Activated T-cell treated with anti-CD3 and anti-CD28 coated beads for 4 hours (primary cell): ENCODE measurements at places on chromosomes 6 and 20.

DNA sequence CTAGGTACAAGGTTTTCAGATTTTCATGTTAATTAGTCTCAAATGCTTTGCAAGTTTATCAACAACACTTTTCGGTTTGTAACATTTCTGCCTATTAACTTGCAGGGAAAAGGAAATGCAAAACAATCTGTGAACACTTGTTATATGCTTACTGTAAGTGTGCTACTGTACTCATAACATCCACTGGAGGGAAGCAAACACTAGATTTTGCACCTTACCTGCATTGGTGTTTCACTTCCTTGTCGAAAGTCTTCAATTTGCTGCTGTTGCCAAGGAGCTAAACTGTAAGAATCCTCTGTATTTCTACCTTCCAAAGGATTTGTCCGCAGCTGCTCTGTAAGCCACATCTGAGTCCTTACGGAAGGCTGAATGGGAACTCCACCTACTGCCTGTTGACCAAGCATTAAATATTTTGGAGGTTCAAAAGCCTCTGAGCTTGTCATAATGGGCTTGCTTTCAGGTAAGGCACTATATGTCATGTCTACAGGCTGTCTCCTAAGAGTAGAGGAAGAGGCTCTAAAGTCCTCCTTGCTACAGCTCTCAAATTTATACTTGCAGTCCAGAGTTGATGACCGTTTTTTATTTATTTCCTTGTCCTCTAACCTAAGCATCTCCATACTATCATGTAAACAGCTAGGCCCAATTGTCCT lies 17.3 kb downstream of the PLN start:
- DNase-seq: no peak

- no peak for DNase-seq
Observed at GRCh38 chr20:62770916-62771315, 25.4 kb upstream of the MRGBP start.

DNA sequence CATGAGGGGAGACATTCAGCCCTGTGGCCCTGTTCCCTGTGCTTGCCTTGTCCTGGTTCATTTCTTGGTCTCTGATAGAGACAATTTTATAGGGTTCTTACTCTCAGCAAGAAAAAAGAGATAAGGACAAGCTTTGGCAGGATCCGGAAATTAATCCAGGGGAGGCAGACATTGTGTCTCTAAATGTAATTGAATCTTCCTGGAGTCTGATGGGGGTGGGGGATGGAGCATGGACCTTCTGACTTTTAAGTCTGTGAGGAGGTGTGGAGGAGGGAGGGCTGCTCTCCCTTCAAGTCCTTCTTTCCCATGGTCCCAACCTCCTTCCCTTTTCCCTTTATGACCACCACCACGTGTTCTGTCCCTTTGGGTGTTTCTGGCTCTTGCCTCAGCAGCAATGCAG lies 512.7 kb downstream of the DHX35 start:
- no peak for DNase-seq

DNA sequence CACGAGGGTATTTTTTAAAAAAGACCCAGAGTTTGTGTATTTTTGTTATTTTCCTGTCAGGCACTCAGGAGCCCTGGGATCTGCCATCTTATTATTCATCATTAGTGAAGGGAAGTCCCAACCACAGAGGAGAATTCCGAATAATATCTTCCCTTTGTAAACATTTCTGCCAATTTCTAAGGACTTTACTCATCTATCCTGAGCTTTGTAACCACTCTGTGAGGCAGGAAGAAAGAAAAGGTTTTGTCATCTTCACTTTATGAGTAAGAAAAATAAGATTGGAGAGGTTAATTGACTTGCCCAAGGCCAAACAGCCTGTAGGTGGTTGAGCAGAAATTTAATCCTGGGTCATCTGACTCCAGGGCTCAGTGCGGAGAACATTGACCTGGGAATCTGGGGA lies 23.0 kb upstream of the IYD start:
- DNase-seq: no peak

DNA sequence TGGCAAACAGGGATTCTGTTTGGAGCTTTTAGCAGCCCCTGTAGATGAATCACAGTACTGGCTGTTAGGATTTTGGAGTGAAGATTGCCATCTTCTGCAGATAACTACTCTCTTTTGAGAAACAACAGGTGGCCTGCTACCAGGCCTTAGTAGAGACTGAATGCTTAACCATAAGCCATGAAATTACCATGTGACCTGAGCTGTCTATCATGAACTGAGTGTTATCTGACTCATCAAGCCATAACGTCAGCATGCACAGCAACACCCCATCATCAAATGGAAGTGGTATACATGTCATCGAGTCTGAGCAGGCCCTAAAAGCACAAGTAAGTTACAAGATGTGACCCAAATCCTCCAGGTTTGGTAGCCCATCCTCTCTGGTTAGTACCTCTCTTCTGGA lies 132.6 kb downstream of the GPR63 start:
- no peak for DNase-seq

GRCh38 chr20:39631557-39631956 lies 669.4 kb downstream of the DHX35 start:
- DNase-seq: no peak

DNA sequence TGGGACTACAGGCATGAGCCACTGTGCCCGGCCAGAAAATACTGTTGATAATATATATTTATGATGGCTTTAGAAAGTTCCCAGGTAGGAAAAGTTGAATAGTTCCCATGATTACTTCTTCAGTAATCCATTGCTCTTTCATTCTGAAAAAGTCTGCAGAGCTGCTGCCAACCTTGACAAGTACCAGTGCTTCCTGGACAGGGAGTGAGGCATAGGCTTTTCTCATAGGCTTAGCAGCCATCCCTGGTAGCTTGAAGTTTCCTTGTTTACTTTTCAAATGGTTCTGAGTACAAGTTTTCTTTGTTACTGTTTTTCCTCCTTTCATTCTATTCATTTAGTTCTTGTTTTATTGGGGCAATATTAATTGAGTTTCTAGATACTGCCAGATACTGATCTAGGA lies 7.8 kb downstream of the RWDD1 start:
- DNase-seq: no peak

- DNase-seq: no peak
Observed at GRCh38 chr6:96907498-96907897, 9.8 kb upstream of the NDUFAF4 start.

GRCh38 chr6:170374571-170375444 lies 68.2 kb downstream of the FAM120B start:
- DNase-seq: no peak

DNA sequence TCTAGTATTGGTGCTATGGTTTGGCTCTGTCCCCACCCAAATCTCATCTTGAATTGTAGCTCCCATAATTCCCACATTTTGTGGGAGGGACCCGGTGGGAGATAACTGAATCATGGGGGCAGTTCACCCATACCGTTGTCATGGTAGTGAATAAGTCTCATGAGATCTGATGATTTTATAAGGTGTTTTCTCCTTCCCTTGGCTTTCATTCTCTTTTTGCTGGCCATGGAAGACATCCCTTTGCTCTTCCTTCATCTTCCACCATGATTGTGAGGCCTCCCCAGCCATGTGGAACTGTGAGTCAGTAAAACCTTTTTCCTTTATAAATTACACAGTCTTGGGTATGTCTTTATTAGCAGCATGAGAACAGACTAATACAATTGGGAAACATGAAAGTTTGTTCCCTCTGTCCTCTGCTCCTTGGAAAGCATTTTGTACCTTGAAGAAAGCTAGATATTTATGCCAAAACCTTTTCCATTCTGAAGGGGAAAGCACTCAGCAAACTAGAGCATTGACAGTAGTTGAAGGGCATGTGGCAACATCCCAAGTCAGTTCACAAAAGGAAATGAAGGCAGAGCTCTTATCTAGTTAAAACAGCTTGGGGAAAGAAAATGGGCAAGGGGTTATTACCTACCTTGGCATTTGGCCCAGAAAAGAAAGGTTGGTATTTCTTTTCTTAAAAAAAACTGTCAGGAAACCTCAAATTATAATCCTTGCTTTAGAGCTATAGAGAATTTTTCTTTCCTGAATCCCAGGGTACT lies 10.7 kb upstream of the TNFAIP3 start:
- no peak for DNase-seq

DNA sequence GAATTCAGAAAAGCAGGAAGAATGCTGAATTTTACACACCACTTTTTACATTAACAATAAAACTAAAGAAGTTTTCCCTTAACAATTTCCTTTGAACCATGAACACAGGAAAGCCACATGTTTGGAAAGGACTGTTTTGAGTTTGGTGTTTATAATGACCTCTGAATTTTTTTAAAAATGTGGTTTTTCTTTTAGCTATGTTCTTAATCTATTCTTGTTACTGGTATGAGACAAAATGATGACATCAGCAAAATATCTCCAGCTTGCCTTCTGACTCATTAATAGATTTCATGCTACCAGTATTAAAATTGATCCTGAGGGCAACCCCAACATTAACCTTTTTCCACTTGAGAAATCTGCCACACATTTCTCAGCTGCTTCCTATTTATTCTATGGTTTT lies 217.5 kb upstream of the THEMIS start:
- no peak for DNase-seq

DNA sequence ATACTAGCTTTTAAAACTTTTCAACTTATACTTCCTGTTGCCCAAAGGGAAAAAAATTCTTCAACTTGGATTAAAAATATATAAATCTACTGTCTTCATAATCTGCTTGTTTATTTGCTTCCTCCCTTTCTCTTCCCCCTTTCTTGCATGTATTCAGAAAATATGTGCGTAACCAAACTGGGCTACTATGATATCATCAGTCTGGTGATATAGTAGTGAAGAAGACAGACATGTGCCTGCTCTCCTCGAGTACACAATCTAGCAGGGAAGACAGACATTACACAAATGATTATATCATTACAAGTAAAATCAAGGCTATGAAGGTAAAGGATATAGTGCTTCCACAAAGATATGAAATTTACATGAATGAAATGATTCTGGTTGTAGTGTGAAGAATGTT lies 31.0 kb downstream of the IBTK start:
- DNase-seq: no peak

GRCh38 chr6:131250122-131250521 lies 114.9 kb downstream of the AKAP7 start:
- DNase-seq: no peak

- DNase-seq: no peak
Observed at GRCh38 chr20:47290008-47290407, 66.5 kb downstream of the ZMYND8 start.

- no peak for DNase-seq
Observed at GRCh38 chr20:44784688-44785087, 25.7 kb downstream of the RIMS4 start.

GRCh38 chr20:14441201-14441600 lies 103.8 kb upstream of the FLRT3 start:
- DNase-seq: no peak

GRCh38 chr20:18724077-18724476 lies 89.5 kb upstream of the SCP2D1 start:
- DNase-seq: no peak

DNA sequence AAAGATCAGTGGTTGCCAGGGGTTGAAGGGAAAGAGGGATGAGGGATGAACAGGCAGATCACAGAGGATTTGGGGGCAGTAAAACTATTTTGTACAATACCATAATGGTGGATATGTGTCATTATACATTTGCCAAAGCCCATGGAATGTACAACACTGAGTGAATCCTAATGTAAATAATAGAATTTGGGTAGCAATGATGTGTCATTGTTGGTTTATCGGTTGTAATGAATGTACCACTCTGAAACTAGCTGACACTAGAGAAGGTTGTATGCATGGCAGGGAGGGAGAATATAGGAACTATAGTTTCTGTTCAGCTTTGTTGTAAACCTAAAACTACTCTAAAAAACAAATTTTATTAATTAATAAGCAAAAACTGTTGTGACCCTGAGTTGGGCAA lies 17.8 kb upstream of the ASF1A start:
- DNase-seq: no peak

DNA sequence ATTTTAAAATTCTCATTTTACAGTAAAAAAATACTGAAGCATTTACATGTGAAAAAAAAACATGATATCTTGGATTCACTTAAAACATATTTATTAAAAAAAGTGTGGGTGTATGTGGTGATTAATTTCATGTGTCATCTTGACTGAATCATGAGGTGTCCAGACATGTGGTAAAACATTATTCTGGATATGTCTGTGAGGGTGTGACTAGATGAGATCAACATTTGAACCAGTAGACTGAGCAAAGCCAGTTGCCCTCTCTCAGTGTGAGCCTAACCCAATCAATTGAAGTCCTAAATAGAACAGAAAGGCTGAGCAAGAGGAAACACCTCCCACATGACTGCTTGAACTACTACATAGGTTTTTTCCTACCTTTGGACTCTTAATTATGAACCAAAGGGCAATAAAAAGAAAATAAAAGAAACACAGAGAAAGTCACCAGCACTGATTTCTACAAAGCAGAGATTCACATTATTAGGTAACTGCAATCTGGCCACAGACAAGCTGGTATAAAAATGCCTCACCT lies 90.5 kb upstream of the VGLL2 start:
- DNase-seq: no peak

DNA sequence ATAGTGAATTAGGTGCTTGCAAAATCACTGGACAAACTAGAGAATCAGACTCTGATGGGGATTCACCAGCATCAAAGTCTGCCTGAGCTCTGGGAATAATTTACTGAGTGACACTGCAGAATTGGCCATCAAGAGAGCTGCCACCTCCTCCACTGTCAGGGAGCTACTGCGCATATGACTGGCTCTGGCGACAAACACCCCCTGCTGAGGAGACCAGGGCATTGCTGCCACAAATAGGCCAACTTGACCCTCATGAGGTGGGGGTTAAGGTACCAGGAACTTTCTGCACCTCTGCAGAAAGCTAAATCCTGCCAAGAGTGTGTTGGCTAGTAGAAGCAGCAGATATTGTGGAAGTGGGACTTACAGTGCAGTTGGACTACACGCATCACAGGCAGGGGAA lies 88.0 kb downstream of the CDS2 start:
- DNase-seq: no peak

- DNase-seq: no peak
Observed at GRCh38 chr6:142372348-142372747, 70.5 kb downstream of the ADGRG6 start.

DNA sequence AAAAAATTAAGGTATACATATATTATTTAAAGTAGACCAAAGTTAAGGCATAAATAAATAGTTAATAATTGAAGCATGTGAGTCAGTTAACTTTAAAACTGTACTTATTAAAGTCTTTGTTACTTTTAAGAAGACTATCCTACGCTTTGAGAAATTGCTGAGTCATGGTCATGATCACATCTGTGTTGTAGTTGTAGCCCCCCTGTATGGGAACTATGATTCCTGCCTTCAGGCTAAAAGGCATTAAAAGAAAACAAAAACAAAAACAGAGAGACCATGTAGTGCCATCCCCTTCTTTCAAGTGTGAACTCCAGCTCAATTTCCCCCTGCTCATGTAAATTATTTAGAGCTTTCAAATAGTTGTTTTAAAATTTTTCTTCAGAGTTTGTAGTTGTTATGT lies 123.4 kb downstream of the FLRT3 start:
- no peak for DNase-seq

- no peak for DNase-seq
Observed at GRCh38 chr6:753486-753885, 60.5 kb upstream of the EXOC2 start.

GRCh38 chr6:83867527-83868161 lies 8.2 kb downstream of the CYB5R4 start:
- DNase-seq: no peak
